ENCODE measurements at places on chromosomes 7 and 10.
A peak's percentile ranks its signal among the peaks of the same experiment; 100 is the strongest.

DNA sequence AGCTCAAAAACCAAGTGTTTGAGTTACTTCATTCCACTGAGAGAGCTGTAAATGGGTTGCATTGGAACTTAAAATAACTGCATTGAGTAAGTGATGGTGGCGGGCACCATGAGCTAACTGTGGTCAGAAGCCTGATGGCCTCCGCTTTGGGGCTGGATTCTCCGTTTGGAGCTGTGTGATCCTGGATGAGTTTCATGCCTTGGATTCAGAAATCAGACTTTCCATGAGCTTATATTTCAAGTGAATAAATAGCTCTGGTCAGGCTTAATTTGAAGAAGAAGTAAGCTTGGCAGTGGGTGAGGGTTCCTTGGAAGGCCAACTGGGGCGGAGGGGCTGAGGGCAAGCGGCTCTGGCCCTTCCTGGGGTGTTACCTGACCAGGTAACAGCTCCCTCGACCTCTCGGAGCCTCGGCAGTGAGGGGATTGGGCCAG is 5.6 kb downstream of the HTRA1 start:
- H3K27ac ChIP-seq: peak overlapping the region; percentile 86
- no peak overlapping the region for H3K4me3 ChIP-seq
- peaks cover 29% of the 10 kb centered on the region for H3K4me1 ChIP-seq
- DNase-seq: peak; percentile 79

DNA sequence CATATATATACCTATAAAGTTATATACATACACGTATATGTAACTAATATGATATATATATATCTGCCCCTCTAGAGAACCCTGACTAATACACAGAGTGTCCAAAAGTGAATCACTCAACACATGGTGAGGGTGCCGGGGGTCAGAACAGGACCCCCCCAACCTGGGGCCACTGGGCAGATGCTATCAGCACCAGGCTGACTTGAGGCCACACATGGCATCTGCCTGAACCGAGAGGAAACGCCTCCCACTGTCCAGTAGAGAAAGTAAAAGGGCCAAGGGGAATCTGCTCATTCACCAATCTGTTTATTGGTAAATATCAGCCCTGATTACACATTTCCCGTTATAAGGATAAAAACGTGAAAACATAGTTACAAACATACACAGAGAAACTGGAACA is 218.3 kb downstream of the PTPRN2 start:
- DNase-seq: no peak
- no peak overlapping the region for H3K27ac ChIP-seq
- H3K4me3 ChIP-seq: no peak overlapping the region
- H3K36me3 ChIP-seq: no peaks in the 10 kb centered on the region

DNA sequence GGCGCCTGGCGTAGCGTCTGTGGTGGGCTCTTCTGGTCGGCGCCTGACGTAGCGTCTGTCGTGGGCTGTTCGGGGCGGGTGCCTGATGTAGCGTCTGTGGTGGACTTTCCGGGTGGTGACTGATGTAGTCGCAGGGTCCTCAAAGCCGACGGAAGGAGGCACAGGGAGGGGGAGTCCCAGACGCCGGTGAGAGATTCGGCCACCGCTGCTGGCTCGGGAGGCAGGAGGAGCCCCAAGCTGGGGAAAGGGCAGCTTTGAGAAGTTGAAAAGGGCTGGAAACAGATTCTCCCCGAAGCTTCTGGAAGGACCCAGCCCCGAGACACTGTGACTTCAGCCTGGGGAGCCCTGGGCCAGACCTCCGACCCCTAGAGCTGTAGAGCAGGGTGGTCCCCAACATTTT is 105.7 kb downstream of the DNAJB6 start:
- no peak overlapping the region for H3K27ac ChIP-seq

- H3K27ac ChIP-seq: no peak overlapping the region
- no peak for DNase-seq
- no peaks in the 10 kb centered on the region for H3K36me3 ChIP-seq
- no peaks in the 10 kb centered on the region for H3K27me3 ChIP-seq
- H3K4me1 ChIP-seq: no peaks in the 10 kb centered on the region
Measured at GRCh38 chr7:68688416-68689086, 909.7 kb upstream of the AUTS2 start.

GRCh38 chr10:84269773-84270172 is 24.9 kb downstream of the RGR start:
- no peaks in the 10 kb centered on the region for H3K4me1 ChIP-seq
- no peak overlapping the region for H3K4me3 ChIP-seq
- DNase-seq: no peak
- no peaks in the 10 kb centered on the region for H3K27me3 ChIP-seq
- H3K36me3 ChIP-seq: no peaks in the 10 kb centered on the region

DNA sequence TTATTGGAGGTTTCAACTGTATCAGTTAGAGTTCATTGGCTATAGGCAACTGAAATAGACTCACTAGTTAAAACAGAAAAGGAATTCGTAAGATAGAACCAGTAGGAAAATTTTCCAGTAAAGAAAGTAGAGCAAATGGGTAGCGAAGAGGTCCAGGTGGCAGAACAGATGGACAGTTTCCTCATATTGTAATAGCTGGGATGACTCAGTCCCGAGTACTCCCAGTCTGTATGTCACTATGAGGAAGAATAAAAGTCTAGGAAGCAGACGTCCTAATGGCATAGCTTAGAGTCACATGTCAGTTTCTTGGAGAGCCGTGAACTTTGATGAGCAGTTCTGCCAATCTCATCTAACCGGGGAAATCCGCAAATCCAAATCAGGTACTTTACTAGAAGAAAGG is 95.3 kb downstream of the RNF32 start:
- no peaks in the 10 kb centered on the region for H3K27me3 ChIP-seq
- H3K4me3 ChIP-seq: no peak overlapping the region
- DNase-seq: no peak
- peaks cover 18% of the 10 kb centered on the region for H3K36me3 ChIP-seq
- H3K27ac ChIP-seq: no peak overlapping the region
- no peaks in the 10 kb centered on the region for H3K4me1 ChIP-seq

DNA sequence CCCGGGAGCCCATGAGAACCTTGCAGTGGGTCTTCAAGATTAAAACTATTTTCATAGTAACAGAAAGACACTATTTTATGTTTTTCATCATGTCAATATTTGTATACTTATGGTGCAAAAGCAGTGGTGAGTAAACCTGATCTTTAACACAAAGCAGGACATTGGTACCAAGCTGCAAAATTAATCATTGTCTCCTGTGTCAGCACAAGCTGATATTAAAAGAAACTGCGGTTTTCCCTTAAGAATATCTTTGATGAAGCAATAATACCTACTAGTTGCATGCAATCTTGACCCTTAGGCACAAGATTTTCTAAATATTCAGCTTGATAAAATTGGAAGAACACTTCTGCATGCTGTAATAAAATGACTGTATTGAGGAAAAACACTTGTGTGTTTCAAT is 121.7 kb downstream of the MDFIC start:
- H3K27me3 ChIP-seq: no peaks in the 10 kb centered on the region
- H3K27ac ChIP-seq: no peak overlapping the region
- H3K4me1 ChIP-seq: no peaks in the 10 kb centered on the region
- DNase-seq: no peak
- H3K36me3 ChIP-seq: no peaks in the 10 kb centered on the region
- no peak overlapping the region for H3K4me3 ChIP-seq

DNA sequence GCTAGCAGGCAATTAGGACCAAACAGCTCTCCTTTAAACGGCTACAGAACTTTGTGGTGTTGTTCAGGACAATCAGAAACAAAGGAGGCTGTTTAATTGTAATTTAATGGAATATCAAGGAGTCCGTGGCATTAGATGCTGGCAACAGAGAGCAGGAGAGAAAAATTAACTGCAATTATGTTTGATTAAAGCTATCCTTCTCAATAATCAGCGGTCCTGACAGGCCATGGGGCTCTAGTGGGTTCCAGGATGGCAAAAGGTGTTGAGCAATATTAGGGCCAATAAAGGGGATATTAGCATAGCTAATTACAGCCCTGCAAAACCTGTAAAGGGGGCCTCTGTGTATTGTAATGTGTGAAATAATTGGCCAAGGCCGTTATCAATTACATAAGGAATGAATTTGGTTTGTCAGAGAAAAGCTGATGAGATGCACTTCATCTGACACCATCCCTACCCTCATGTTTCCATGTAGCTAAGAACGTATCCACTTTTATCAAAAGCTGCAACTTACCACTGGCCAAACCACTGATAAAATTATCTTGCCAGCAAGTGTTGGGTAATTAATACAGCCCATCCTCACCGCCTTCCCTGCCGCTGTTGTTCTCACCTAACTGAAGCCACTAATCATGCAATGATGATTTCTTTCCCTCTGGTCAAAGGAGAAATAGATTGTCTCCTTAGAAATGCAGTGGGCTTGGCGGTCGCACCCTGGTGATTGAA is 81.6 kb downstream of the EBF3 start:
- no peak overlapping the region for H3K27ac ChIP-seq
- H3K4me3 ChIP-seq: no peak overlapping the region
- no peaks in the 10 kb centered on the region for H3K27me3 ChIP-seq
- no peaks in the 10 kb centered on the region for H3K4me1 ChIP-seq
- DNase-seq: no peak
- no peaks in the 10 kb centered on the region for H3K36me3 ChIP-seq

- H3K27me3 ChIP-seq: no peaks in the 10 kb centered on the region
- no peak for DNase-seq
- H3K4me3 ChIP-seq: no peak overlapping the region
- H3K27ac ChIP-seq: no peak overlapping the region
Measured at GRCh38 chr7:68087401-68087800, 1090.8 kb downstream of the TYW1 start.

DNA sequence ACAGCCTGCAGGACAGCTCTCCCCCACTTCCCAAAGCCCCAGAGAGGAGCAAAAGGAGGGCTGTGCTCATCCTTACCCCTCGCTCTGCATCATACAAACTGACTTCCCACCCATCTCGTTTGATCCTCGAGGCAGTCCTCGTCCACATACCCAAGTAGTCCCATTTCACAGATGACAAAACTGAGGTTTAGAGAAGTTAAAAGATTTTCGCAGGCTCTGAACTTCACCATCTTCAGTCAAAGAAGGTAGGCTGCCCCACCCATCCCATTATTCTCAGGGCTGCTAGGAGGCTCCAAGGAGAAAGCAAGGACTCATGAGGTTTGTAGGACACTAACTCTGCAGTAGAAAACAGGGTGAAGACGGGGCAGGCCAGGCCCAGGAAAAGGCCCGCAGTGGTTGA is 147.1 kb downstream of the SLIT1 start:
- no peak overlapping the region for H3K4me3 ChIP-seq
- no peak overlapping the region for H3K27ac ChIP-seq
- H3K27me3 ChIP-seq: no peaks in the 10 kb centered on the region

DNA sequence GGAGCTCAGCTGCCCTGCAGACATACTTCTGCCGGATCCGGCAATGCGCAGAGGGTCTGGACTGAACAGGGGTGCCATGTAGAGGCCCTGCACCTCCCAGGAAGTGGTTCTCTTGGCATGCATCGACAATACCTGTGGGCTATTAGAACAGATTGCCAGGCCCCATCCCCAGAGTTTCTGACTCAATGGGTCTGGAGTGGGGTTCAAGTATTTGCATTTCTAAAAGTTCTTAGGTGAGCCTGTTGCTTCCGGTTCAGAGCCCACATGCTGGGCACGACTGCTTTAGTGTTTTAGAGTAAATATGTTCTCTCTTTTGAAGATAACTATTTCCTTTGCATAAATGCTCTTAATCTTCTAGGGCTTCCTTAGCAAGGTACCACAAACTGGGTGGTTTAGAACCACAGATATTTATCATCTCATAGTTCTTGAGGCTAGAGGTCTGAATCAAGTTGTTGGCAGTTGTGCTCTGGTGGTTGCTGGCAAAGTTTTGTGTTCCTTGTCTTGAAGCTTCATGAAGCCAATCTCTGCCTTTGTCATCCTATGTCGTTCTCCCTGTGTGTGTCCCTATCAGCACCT is 435.5 kb downstream of the TCERG1L start:
- no peak for DNase-seq
- no peak overlapping the region for H3K27ac ChIP-seq
- H3K4me1 ChIP-seq: no peaks in the 10 kb centered on the region
- no peak overlapping the region for H3K4me3 ChIP-seq
- H3K27me3 ChIP-seq: no peaks in the 10 kb centered on the region
- no peaks in the 10 kb centered on the region for H3K36me3 ChIP-seq

DNA sequence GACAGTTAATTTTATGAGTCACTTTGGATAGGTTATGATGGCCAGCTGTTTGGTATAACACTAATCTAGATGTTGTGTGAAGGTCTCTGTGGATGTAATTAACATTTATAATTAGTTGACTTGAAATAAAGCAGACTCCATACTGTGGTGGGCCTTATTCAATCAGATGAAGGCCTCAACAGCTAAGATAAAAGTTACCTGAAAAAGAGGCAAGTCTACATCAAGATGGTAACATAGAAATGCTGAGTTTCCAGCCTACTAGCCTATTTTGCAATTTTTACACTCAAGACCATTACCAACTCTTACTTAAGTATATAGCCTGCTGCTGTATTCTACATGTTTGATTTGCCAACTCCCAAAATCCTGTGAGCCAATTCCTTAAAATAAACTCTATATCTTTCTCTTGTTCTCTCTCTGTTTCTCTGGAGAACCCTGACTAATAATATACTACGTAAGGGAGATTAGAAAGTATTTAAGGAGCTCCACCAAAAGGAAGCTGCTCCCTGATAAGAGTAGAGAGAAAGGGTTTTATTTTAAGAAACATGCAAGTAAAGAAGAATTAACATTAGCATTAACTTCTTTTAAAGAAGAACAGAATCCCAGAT is 42.7 kb downstream of the ZNF438 start:
- peaks cover 24% of the 10 kb centered on the region for H3K4me1 ChIP-seq
- H3K4me3 ChIP-seq: no peak overlapping the region
- H3K27me3 ChIP-seq: no peaks in the 10 kb centered on the region
- DNase-seq: no peak
- H3K36me3 ChIP-seq: no peaks in the 10 kb centered on the region

- H3K27ac ChIP-seq: peak overlapping the region; percentile 8
- no peak overlapping the region for H3K4me3 ChIP-seq
- peaks cover 18% of the 10 kb centered on the region for H3K4me1 ChIP-seq
Measured at GRCh38 chr10:11329062-11329673, 282.3 kb downstream of the USP6NL start.

DNA sequence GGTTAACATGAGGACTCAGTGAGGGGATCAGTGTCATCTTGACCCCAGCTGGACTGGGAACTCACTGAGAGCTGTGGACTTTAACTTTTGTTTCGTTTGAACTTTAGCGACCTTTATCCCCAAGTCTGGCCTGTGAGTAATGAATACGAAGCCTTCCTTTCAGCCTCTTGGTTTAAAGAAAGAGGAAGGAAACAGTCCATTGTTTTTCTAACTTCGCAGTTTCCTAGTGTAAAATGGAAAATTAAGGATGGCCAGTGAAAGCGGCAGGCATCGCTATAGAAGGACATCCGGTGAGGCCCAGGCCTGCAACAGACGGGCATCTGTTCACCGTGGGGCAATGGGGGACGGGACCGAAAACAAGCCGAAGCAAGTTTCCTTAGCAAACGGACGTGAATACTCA is 44.1 kb upstream of the ADO start:
- no peak overlapping the region for H3K4me3 ChIP-seq
- H3K27ac ChIP-seq: no peak overlapping the region
- H3K4me1 ChIP-seq: no peaks in the 10 kb centered on the region
- DNase-seq: no peak
- no peaks in the 10 kb centered on the region for H3K27me3 ChIP-seq
- H3K36me3 ChIP-seq: no peaks in the 10 kb centered on the region

- no peaks in the 10 kb centered on the region for H3K36me3 ChIP-seq
- H3K4me1 ChIP-seq: peaks cover 4% of the 10 kb centered on the region
- H3K27ac ChIP-seq: no peak overlapping the region
- no peak overlapping the region for H3K4me3 ChIP-seq
- H3K27me3 ChIP-seq: no peaks in the 10 kb centered on the region
- DNase-seq: peak; percentile 95
Measured at GRCh38 chr10:43251419-43252165, 15.3 kb downstream of the RASGEF1A start.

- no peaks in the 10 kb centered on the region for H3K27me3 ChIP-seq
- no peak overlapping the region for H3K27ac ChIP-seq
- no peak for DNase-seq
- peaks cover 3% of the 10 kb centered on the region for H3K4me1 ChIP-seq
- H3K36me3 ChIP-seq: peaks cover 4% of the 10 kb centered on the region
- H3K4me3 ChIP-seq: no peak overlapping the region
Measured at GRCh38 chr10:133388236-133388972, 5.6 kb upstream of the MTG1 start.

Measured in vagina (tissue), 2 donors.